ENCODE measurements at places on chromosomes 4 and X.

DNA sequence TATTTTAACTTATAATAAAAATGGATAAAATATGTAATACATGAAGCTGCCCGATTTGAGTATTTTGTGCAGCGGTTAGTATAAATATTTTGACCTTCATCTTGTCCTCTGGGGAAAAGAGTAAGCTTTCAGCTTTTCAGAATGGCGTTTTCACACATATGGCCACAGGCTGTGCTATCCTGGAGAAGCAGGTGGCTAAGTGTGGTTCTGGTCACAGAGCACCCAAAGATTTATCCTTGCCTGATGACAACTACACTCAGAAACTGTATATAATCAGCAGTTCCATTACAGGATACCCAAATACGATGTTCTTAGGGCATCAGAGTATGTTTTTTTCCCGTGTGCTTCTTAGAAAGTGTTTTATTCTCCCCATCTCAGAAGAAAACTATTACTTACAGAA lies 42.3 kb upstream of the ANK2 start:
- no peak for DNase-seq

- DNase-seq, result no peak
Measured at GRCh38 chr4:53562409-53562808, 28.9 kb downstream of the LNX1 start.

GRCh38 chr4:165678236-165678935 lies 194.7 kb upstream of the TLL1 start:
- no peak for DNase-seq

DNA sequence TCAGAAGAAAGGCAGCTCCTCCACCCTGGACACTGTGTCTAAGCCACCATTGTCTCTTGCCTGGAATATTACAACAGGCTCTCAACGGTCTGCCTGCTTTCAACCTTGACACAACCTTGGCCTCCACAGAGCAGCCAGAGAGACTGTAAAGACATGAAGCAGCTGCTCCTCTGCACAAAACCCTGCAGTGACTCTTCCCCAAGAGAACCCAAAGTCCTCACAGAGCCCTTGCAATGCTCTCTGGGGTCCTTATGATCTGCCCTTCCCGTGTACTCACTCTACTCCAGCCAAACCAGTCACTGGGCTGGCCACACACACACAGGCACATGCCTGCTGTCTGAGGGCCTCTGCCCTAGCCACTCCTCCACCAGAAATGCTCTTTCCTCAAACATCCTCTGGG lies 75.9 kb upstream of the CPEB2 start:
- DNase-seq, result no peak

GRCh38 chr4:128305942-128306341 lies 18.3 kb upstream of the PGRMC2 start:
- no peak for DNase-seq

- DNase-seq, result no peak
Measured at GRCh38 chrX:78923198-78924015, 21.8 kb upstream of the P2RY10 start.

DNA sequence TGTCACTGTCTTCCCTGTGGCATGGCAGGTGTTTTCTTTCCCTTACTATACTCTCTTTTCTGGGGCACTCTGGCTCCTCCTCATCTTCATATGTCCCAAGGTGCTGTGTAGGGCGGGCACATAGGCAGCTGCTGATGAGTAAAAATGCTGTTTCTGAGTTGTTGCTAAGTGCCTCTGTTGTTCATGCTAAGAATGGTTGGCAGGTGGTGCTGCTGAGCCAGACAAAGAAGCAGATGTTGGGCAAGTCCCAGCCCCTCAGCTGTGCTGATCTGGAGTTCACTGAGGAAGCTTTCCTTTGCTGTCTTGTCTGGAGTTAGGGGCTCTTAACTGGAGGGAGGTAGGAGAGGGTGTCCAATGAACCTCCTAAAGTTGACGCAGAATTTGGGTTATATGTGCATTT lies 40.6 kb downstream of the HADH start:
- peak; percentile 18 for DNase-seq

DNA sequence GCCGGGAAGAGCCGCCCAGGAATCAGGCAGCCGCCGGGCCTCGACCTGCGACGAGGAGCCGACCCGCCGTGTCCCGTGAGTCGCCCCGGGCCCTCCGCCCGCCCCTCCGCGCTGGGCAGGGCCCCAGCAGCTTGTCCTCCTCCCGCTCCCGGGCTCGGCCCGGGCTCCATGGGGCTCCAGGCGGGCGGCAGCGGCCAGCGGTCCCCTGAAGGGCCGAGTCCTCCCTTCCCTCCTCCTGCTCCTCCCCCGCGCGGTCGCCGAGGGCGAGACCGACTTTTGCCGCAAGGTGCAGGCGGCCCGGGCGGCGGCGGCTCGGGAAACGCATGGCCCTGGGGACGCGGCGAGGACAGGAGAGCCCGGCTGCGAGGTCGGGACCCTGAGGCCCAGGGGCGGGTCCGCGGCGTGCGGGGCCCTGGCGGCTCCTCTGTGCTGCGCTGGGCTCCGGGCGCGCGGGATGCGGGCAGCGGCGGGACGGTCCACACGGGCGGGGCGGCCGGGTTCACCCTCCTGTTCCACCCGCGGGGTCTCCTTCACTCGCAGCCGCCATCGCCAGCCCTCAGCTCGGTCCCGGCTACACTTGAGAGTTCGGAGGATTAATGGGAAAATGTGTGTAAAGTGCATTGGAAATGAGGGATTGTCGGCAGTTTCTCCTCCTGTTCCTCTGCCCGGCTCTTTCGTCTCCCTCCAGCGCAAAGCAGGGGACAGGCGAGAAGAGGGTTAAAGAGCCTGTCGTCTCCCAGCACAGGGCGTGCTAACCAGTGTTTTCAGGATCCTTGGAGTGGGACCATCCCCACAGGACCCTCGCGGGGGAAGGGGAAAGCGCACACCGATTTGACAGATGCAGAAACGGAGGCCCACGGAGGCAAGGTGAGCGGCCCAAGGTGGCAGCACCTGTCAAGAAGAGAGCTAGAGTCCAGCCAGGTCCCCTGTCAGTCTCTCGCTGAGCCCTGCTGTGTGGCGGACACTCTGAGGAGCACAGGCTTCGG lies 16.6 kb upstream of the ZNF718 start:
- no peak for DNase-seq

DNA sequence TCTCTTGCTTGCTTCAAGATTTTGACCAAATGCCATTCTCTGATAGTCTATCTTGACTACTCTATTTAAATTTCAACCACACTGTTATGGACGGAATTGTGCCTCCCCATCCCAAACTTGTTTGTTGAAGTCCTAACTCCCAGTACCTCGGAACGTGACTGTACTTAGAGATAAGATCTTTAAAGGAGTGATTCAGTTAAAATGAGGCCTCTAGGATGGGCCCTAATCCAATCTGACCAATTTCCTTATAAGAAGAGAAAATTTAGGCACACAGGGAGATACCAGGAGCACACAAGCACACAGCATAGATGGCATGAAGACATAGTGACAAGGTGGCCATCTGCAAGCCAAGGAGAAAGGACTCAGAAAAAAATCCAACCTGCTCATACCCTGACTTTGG lies 269.9 kb downstream of the KCNIP4 start:
- DNase-seq, result no peak

DNA sequence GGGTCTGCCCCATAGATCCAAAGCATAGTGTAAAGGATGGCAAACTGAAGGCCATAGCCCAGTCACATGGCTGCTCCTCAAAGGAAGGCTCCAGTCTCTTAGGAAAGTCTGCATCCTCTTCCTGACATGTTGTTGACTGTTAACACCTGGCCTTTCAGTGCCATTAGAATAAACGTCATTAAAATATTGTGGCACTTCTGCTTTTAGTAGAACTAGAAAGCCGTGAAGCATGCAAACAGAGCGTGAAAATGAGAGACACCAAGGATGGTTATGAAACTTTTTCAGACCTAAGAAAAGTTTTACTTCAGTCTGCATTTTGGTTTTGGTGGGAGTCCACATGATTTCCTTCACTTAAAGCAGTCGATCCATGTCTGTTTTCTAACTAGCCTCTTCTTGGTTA lies 41.1 kb upstream of the AFF2 start:
- no peak for DNase-seq

DNA sequence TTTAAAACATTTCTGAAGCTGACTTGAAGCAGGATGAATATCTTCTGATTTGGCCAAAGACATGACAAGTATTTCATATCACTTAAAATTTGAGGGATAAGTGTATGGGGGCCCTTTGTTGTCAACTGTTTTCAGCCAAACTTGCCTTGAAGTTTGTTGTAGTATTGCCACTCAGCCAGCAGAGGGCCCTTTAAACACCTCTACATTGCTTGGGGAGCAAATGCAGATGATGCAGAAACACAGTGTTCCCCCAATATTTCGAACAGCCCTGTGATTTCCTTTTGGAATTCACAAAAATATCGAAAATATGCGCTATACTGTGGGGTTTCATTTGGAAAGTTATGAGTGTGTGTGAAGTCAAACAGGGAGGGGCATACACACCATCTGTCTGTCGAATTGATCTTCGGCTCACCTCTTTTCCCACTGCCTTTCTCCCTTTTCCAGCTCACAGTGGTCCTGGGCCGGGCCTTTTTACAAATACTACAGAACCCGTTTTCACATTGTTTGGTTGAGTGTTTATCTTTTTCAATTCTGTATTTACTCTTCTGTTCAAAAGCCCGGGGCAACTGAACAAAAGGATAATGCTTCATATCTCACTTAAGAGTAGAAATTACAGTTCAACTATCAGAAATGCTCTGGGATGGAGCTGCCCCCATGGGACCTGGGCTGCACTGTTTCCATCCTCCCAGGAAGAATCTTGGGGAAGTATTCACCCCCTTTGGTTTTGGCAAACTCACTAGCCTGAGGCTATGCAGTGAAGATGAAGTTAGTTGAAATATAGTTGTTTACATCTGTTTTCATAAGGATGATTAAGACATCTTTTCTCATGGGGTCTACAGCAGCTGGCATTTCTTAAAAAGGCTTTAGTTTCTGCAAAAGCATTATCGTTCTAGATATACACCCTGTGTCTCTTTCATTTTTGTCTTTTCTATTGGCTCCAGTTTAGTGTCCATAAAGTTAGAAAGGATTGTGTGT lies 137.6 kb downstream of the EGF start:
- DNase-seq, result peak; percentile 69

GRCh38 chr4:168099195-168099594 lies 6.9 kb downstream of the ANXA10 start:
- no peak for DNase-seq

DNA sequence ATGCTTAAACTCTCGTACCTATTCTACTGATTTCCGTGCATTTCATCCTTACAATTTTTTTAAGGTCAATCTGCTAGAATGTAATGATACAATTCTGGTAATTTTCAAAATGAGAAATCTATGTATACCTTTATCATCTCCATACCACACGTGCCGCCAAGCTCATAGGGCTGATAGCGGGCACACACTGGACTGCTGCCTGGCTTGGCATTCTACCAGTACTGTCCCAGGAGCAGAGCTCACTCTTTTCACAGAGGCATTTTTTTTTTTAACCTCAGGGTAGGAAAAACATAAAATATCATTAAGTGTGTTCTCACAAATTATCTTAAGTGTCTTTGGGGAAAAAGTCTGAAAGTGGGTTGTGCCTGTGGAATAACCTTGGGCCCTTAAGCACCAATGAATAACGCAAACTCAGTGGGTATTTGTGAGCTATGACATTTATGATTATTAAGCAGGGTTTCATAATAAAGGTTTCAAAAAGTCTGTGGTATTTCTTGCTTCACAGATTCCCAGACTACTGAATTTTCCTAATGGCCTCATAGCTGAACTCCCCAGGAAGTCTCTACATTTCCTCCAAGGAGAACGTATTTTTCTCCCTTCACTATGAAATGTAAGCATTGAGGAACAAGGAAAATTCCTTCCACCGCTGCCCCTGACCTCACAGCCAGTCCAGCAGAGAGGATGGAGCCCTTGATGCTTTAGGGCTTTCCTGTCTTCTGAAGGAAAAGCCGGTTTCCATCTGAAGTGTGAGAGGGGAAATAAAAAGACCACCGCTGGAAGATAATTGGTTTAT lies 125.2 kb downstream of the ELOVL6 start:
- peak; percentile 36 for DNase-seq

GRCh38 chr4:680928-681645 lies 6.7 kb downstream of the MYL5 start:
- peak; percentile 29 for DNase-seq

- DNase-seq, result no peak
Measured at GRCh38 chr4:156983366-156983765, 11.8 kb upstream of the PDGFC start.

- no peak for DNase-seq
Measured at GRCh38 chr4:76564123-76564915, 129.3 kb downstream of the SHROOM3 start.

DNA sequence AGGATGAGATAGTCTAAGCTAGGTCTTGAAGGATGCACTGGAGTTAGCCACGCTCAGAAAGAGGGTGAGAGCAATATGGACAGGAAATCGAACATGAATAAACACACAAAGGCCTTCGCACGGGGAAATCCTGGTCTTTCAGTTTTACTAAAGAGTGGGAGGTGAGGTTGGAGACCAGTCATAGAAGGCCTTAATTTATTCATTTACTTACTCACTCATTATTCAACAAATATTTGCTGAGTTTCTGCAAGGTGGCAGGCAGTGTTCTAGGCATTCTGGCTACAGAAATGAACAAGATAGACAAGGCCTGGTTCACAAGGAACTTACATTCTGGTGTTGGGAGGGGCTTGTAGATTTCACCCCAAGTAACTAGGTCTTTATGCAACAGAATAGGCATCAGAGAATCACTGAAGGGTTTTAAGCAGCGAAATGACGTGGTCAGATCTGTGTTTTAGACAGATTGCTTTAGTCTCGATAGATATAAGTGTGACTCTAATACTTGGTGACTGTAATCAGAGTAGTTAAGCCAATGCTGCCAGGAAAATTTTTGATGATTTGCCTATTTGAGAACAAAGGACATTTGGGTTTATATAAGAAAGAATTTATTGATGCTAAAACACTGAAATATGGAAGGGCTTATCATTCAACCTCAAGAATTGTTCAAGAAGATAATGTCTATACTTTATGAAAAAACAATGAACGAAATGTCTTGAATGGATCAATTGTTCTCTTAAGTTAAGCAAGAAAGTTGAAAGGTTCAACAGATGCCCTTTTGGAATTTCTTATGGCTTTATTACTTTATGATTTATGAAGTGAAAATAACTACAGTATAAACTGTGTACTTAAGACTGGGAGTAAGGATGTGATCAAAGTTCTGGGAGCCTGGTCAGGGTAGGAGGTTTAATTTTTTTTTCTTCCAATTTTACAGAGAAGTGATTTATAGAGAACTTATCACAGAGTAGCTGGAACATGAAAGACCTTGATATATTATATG lies 184.4 kb upstream of the CASK start:
- DNase-seq, result no peak

DNA sequence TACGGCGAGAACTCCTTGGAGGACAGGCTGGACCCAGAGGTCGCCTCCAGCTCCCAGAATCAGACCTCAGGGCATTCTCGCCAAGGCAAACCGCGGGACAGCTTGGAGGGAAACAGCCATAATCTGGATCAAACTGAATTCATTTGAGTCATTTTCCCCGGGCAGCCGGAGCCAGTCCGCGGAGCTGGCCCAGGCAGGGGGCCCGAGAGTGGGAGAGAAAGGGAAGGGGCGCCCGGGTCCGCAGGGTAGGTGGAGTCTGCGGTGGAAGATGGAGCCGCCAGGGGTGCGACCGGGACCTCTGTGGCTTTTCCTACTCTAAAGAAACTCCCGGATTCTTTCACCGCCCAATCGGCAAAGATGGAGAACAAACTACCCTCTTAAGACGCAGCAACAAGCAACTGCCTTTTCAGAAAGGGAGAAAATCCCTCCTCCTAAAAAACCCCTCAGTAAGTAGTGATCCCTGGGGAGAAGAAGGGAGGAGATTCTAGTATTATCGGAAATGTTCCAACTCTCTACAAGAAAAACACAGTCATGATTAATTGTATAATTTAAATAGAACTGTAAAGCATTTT lies 5.2 kb downstream of the NKX3-2 start:
- no peak for DNase-seq

GRCh38 chr4:145618210-145618931 lies 814 bp upstream of the MMAA start:
- DNase-seq, result peak; percentile 42

- DNase-seq, result no peak
Measured at GRCh38 chr4:145446184-145446583, 35.5 kb upstream of the SMAD1 start.
